Right ventricle myocardium inferior (tissue), 1 donor: ENCODE measurements at places on chromosomes 3 and 15. TPM values are rescaled to one million over a fixed set of nuclear protein-coding genes. Genes with fewer than 3 reads are reported as not detected.

FHIT gene
- total RNA-seq = 24.5 TPM

SH3GL3 gene
- not detected for total RNA-seq

GRCh38 chr3:66095295-66096001, 56.7 kb upstream of the MAGI1 start:
- no peak for DNase-seq

CLRN1 gene
- not detected for total RNA-seq

- peak; percentile 81 for DNase-seq
Measured at GRCh38 chr3:43389388-43390254, 103.3 kb downstream of the SNRK start.

GRCh38 chr3:141561426-141562034, 74.7 kb downstream of the RASA2 start:
- no peak for DNase-seq

DNA sequence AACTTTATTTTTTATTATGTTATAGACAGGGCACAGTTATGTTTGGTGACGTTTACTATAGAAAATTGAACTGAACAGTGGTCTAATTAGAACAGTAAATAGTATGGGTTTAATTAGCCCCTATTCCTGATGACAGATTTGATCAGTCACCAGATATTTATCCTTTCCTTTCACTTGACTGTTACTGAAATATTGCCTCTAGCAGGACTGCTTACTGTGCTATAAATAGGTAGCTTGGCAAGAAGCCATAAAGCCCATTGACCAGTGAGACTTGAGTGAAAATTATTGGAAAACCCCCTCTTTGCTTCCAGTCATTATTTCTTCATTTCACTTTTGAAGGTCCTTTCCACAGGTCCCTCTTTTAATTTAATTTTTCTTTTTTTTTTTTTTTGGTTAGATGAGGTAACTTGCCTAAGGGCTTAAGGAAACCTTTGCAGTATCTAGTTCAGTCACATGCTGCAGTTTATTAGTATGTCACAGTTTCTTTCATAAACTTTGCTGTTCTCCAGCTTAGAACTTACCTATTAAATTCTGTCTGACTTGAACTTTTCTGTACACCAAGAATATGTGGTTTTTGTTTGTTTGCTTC, 115.6 kb downstream of the ADAMTSL3 start:
- no peak for DNase-seq

MESP2 gene
- 0.51 TPM for total RNA-seq

- DNase-seq = no peak
Measured at GRCh38 chr15:98713585-98714001, 65.3 kb downstream of the IGF1R start.

- DNase-seq = no peak
Measured at GRCh38 chr3:108887777-108888176, 65.2 kb downstream of the TRAT1 start.

- no peak for DNase-seq
Measured at GRCh38 chr3:100844063-100844936, 135.0 kb downstream of the TFG start.

GRCh38 chr15:68552344-68552743, 26.4 kb upstream of the CORO2B start:
- DNase-seq = no peak

CLDN1 gene
- total RNA-seq = 0.46 TPM

GRCh38 chr15:92074646-92075045, 221.1 kb downstream of the SLCO3A1 start:
- DNase-seq = no peak

GOLGA8G gene
- not detected for total RNA-seq

DNA sequence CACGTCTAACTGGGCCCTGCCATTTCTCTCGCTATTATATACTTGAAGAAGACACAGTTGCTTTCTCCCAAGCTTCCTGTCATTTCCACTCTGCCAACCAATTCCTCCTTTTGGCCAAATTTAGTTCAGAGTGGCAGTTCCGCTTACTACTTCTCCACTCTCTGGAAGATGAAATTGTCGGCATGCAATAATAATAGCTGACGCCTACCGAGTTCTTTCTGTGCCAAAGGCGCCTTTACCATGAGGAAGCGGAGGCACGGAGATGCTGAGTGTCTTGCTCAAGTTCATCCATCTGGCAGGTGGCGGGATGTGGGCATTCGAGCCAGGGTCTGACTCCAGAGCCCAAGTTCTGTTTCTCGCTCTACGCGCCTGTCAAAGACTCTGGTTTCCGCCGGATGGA, 14.6 kb upstream of the NRROS start:
- no peak for DNase-seq

- no peak for DNase-seq
Measured at GRCh38 chr3:28840976-28841376, 439.9 kb upstream of the RBMS3 start.

GRCh38 chr3:126004217-126004616, 35.2 kb downstream of the ROPN1B start:
- DNase-seq = no peak

DNA sequence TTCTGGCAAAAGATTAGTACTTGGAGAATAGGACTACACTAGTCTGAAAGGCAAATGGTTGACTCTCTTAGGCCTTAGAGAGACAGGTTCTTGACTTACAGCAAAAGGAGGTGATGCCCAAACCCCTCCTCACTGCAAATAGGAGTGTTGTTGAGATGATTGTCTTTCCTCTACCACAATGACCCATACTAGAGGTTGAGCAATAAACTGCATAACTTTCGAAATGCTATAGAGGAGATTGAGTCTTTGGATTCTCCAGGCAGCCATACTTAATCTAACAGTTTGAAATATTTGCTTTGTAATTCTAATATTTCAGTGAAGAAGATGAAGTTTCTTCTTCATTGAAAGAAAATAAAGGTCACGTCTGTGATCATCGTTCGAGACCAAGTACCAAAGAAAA, 498.5 kb upstream of the GBE1 start:
- DNase-seq = no peak

SV2B gene
- 3.5 TPM for total RNA-seq

GPR27 gene
- 3.7 TPM for total RNA-seq

TM6SF1 gene
- total RNA-seq = 5.0 TPM

DNA sequence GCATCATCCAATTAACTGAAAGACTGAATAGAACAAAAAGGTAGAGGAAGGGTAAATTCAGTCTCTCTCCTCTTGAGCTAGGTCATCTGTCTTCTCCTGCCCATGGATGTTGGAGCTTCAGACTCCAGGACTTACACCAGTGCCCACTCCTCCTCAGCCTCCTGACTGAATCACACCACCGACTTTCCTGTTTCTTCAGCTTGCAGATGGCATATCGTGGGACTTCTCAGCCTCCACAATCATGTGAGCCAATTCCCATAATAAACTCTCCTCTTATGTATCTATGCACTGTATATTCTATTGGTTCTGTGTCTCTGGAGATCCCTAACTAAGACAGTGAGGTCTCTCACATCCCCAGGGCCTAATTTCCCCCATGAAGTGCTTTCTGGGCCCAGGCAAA, 140.4 kb downstream of the CD47 start:
- DNase-seq = no peak

- DNase-seq = no peak
Measured at GRCh38 chr3:143360244-143360643, 240.7 kb downstream of the CHST2 start.

NDN gene
- total RNA-seq = 40.0 TPM

EBLN2 gene
- total RNA-seq = 0.87 TPM

GRCh38 chr3:62500556-62501288, 127.4 kb upstream of the FEZF2 start:
- no peak for DNase-seq

PLCL2 gene
- total RNA-seq = 72.9 TPM

DNA sequence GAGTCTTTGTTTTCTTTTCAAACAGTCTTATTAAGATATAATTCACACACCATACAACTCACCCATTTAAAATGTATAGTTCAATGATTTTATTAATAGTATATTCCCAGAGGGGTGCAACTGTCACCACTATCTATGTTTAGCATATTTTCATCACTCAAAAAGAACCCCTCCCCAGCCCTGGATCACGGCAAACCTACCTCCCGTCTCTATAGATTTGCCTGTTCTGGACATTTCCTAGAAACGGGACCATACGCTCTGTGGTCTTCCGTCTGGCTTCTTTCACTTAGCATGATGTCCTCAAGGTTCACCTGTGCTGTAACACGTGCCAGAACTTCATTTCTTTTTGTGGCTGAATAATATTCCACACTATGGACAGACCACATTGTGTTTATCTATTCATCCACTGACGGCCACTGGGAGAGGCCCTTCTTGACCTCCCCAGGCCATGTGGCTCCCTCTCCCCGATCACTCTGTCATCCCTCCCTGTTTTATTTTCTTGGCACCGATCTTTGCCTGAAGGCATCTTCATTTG, 56.4 kb downstream of the IQSEC1 start:
- no peak for DNase-seq

DNA sequence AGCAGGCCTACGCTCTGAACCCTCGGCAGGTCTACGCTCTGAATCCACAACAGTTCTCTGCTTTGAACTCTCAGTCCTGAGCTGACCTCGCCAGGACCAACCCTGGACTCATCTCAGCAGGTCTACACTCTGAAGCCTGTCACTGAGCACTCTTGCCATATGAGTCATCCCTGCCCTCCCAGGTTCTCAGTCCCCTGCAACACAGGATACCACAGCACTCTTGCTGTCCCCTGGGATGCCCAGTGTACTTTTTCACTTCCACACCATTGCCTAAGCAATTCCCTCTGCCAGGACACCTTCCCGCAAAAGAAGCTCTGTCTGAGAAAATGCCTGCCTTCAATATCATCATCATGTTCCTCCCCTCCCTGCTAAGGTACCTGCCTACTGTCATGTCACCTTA, 42.0 kb downstream of the NUP210 start:
- peak; percentile 43 for DNase-seq

DNA sequence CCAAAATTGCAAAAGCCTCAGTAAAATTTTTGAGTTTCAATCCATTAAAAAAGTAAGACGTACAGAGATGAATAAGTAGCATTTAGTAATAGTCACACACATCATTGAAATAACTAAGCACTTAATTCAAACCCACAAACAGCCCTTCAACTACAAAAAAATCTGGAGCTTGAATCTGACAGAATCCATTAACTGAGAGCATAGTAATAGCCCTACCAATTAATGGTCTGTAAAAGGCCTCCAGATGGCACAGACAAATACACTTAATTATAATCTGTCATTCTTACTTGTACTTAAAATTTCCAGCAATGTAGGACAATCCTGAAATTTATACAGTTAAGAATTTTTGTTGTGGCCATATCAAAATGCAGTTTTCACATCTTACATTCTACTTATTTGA, 246.9 kb downstream of the VGLL3 start:
- DNase-seq = no peak

DNA sequence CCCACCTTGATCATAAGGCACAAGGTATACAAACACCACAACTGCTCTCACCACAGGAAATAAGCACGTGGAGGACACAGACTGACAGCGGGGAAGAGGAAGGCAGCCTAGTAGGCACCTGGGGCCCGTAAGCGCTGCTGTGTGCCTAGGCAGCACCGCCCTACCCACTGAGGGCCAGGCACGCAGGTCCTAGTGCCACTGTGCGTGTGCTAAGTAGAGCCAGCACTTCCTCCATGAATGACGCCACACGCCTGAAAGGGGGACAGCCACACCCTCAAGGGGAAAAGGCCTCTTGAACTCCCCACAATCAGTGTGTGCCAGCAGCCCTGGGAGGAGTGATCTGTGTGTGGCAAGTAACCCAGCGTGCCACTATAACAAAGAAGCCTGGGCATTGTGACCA, 73.0 kb downstream of the ATP1B3 start:
- no peak for DNase-seq

GOLGA8S gene
- 0.30 TPM for total RNA-seq

APOD gene
- 327 TPM for total RNA-seq

DNA sequence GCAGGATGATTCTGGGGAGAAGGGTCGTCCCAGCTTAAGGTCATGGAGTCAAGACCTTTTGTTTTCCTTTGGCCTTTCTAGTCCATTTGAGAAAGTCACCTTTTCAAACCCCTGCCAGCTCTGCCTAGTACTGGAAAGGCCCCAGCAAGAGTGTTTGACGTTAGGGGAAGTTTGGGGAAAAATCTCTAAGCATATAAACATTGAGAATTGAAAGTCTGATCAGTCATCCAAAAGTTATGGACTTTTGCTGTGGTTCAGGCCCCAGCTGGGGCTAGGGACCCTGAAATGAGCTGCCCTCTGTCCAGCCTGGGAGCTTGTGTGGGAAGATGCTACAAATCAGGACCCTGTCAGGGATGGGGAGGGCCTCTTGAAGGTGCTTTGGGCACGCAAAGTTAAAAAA, 21.6 kb downstream of the SLC6A6 start:
- no peak for DNase-seq

CCR9 gene
- total RNA-seq = not detected

TMEM266 gene
- total RNA-seq = not detected

DNA sequence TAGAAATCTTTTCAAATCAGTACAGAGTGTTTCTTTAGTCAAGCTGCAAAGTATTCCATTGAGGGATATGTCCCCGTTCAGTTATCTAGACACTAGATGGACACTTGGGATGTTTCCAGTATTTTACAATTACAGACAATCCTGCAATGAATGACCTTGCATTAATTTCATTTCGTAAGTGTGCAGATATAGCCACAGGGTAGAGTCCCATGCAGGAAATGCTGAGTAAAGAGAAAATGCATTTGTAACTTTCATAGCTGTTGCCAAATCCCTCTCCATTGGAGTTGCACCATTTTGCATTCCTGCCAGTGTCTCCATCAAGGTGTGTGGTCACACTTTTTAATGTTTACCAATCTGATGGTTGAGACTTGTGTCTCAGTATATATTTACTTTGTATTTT, 92.5 kb downstream of the LIPC start:
- no peak for DNase-seq

DNA sequence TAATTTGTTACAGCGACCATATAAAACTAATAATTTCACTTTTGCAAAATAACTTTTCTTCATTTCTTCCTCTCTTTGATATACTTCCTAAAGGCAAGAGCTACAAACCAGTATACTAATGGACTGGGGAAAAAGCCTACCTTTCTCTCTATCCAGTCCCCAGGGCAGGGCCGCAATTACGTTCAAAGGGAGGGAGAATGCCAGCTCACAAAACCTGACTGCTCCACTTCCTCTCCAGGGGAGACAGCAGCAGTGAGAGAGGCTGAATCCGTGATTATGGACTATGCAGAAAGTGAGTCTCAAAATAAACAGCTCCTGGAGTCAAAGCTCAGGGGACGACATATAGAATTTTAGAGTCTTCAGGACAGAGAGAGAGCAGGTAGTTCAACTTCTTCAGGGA, 126.9 kb upstream of the HES1 start:
- DNase-seq = no peak

GRCh38 chr3:7978087-7978422, 523.6 kb upstream of the LMCD1 start:
- no peak for DNase-seq

- DNase-seq = no peak
Measured at GRCh38 chr15:91151781-91152563, 51.9 kb downstream of the SV2B start.
